ENCODE measurements at places on chromosomes 1 and 21.
A peak's percentile ranks its signal among the peaks of the same experiment; 100 is the strongest.

DNA sequence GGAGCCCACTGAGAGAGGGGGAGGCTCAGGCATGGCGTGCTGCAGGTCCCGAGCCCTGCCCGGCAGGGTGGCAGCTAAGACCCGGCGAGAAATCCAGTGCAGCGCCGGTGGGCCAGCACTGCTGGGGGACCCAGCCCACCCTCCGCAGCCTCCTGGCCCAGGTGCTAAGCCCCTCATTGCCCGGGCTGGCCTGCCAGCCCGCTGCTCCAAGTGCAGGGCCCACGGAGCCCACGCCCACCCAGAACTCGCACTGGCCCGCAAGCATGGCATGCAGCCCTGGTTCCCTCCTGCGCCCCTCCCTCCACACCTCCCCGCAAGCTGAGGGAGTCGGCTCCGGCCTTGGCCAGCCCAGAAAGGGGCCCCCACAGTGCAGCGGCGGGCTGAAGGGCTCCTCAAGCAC, 61.5 kb downstream of the C21orf91 start:
- DNase-seq, result no peak

DNA sequence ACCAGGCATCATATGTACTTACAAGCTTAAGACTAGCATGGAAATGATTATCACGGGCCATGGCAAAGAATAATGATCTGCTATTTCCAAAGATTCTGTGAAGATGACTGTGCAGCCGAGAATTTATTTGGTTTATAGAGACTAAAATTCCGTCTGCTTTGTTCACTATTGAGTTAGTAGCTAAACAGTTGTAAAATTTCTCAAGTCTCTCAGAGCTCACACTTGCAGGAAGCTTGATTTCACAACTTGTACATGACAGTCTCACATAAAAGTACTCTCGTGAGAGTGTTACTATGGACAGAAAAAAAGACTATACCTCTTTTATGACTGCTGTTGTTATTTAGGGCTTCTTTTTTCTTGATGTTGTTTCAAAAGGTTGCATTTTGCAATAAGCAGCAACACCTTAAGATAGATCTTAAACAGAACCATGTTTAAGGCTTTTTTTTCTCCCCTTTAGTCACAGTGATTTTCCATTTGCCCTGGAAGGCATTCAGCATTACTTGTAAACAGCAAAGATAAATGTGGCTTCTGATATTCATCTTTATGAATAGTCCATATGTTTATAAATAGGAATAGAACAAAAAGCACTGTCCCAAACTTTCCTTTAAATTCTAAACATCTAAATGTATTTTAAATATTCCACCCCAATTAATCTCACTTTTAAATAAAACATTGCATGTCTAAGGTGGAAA, 24.8 kb downstream of the ST6GALNAC5 start:
- no peak for DNase-seq

GRCh38 chr21:21662776-21663175, 664.6 kb downstream of the NCAM2 start:
- no peak for DNase-seq

DNA sequence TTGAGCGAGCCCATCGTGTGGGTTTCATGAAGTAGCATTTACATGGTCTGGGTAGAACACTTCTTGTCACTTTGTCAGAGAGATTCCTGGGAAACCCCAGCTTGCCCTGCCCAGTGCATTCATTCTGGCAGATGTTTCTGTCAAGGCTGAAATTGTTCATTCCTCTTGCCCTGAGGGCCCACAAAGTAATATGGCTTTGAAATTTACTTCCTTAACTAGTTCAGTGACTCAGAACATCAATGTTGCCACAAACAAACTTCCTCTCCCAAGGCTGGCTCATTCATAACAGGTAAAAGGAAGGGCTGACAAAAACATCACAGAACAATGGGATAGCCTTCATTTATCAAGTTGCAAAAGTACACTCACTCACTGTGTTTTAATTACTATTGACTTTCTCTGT, 5.0 kb upstream of the KIAA0040 start:
- DNase-seq, result no peak

DNA sequence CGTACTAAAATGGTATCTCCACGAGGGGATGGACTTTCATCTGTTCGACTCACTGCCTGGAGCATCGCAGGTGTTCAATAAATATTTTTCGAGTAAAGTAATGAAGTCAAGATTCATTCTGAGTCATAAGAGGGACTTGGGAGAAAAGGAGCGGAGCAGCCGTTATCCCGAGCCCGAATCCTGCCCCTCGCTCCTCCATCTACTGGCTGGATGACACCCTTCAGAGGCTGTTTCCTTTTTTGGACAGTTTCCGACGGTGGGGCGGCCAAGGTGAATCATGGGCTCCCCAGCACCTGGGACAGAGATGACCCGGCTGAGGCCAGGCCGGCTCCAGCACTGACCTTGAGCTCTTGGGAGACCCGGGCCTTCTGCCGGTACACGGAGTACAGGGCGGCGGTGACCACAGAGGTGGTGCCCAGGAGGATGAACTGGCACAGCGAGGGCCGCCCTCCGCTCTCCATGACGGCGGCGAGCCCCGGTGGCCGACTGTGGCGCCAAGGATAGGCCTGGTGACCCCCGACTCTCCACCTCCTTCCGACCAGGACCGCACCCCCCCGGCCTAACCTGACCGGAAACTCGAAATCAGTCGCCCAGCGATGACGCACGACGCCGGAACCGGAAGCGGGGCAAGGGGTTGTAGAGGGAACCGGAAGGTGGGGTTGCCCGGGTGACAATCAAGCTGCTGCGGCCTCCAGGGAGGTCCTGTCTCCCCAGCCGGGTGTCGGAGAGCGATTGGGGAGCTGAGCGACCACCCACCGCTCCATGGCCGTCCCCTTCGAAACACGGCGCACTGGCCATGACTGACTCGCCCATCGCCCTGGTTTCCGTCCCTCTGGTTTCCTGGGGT, at the start of gene MUL1:
TSS of gene MUL1 (minus strand) at position 588 of the 847 bp plus-strand sequence. CDS start at position 461, 127 bp downstream.
- DNase-seq, result peak; percentile 92

All from T-helper 2 cell treated with Interferon-gamma antibody and Interleukin-4, amounts not matched to agents 5 μg/mL and 100 μg/mL, for 36 hours (primary cell).